ENCODE measurements at places on chromosomes 13 and 19.

DNA sequence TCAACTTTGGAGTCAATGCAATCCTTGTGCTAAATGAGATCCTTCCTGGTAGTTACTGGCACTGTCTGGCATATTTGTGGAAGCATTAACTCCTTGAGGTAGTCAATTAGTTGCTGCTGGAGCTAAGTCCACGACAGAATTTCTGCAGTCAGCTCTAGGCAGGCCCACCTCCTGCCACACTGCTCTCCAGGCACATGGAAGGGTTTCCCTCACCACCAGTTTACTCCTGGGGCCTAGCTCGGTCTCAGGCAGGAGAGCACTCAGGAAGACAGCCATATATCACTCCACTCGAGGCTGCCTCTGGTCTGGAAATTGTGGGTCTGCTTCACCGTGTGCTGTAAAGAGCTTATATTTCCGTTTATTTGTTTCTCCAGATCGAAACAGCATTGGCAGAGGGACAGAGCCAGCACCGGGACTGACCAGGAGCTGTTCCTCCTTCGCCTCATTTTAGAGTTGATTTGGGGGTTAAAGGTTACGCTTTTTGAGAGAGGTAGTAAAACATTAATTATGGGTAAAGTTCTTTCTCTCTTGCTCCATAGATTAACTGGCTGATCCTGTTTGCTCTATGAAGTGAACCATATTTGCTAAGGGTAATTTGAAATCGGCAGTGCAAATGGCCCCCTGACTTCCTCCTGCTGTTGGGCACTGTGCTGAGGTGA, 20.6 kb upstream of the GTF3A start:
- DNase-seq, result no peak

- no peak for DNase-seq
These were observed 6.0 kb upstream of the STK11 start for GRCh38 chr19:1199531-1199930.

- no peak for DNase-seq
These were observed 7.6 kb downstream of the GPR32 start for GRCh38 chr19:50777830-50778303.

DNA sequence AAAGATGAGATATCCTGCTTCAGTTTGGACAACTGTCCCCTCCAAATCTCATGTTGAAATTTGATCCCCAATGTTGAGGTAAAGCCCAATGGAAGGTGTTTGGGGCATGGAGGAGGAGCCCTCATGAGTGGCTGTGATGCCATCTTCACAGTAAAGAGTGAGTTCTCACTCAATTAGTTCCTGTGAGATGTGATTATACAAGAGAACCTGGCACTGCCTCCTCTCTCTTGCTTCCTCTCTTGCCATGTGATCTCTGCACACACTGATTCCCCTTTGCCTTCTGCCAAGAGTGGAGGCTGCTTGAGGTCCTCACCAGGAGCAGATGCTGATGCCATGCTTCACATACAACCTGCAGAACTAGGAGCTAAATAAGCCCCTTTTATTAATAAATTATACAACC, 86.9 kb downstream of the HSPH1 start:
- DNase-seq, result no peak

DNA sequence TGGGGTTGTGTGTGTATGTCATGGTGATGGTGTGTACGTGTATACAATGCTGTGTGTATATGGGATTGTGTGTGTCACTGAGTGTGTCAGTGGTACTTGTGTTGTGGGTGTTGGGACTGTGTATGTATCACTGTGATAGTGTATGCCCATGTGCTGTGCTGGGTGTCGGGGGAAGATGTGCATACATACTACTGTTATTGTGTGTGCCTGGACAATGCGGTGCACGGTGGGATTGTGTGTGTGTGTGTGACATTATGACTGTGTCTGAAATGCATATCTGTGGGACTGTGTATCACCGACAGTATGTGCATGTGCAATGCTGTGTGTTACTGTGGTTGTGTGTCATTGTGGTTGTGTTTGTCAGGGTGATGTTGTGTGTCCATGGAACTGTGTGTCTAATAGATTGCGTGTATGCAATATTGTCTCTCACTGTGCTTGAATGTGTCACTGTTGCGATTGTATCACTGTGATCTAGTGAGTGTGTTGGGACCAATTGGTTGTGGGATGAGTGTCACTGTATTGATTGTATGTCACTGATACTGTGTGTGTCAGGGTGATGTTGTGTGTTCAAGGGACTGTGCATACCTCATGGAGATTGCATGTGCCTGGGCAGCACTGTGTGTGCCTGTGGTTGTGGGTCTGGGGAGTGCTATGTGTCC, 11.0 kb upstream of the BBC3 start:
- no peak for DNase-seq

GRCh38 chr13:33799950-33800592, 17.9 kb upstream of the RFC3 start:
- DNase-seq, result no peak

- DNase-seq, result peak; percentile 18
These were observed 24.8 kb downstream of the ZNF473 start for GRCh38 chr19:50050406-50051227.

GRCh38 chr13:50205581-50205980, 190.3 kb downstream of the KCNRG start:
- DNase-seq, result no peak

- no peak for DNase-seq
These were observed 279.9 kb downstream of the UQCRFS1 start for GRCh38 chr19:28933039-28933438.

DNA sequence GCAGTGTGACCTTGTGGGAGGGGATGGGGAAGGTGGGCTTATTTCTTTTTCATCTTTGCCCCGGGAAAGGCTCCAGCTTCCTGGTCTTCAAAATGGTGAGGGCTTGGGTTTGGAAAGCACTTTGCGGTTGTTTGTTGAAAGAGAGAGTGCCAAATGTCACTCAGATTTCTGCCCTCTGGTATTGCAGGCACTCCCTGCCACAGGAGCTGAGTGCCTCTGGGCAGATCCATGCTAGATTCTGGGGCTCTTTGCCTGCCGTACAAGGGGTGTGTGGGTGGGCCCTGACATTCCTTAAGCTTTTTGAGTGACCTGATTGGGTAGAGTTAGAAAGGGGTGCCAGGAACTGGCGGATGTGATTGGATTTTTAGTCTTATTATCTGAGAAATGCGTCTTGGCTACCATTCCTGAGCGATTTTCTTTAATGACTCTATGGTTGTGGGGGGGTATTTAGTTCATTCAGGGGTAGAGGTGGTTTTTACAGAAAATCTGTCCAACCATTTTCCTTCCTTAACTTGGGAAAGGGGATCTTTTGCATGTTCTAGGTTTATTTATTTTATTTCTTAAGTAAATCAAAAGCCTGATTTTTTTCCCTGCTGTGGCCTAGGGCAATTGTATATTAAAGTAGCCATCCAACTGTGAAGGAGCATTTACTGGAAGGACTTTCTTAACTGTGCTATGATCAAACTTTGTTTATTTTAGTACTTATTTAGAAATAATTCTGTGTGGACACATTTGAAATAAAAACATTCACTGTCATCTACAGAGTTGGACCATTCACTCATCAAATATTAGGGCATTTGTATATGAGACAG, 3.2 kb downstream of the ARHGAP35 start:
- DNase-seq, result no peak

DNA sequence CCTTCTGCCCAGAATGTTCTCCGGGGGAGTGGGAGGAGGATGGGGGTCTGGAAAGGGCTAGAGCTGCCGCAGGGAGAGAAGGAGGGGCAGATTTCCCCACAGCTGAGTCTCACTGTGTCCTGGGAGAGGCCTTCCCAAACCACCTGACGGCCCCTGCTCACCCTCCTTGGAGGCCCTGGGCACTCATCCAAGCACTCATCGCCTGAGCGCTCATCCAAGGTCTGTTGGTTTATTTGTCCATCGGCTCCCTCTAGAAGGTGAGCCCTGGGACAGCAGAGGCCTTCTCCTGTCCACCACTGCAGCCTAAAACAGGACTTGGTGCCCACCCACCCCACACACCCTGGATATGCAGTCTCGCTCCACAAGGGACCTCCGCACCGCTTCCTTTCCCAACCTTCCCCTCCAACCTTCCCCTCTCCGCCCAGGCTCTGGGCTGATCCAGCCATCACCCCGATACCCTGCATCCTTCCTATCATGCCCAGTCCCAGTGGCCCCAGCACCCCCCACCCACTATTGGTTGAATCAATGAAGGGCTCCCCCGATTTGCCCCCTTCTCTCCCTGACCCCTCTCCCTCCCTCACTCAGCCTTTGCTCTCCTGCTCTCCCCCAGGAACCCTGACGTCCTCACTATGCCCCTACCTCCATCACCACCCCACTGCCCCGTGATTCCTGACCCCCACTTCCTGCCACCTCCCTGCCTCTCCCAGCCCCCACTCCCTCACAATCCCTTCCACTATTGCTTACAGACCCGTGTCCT, 1.7 kb downstream of the UBXN6 start:
- peak; percentile 77 for DNase-seq

DNA sequence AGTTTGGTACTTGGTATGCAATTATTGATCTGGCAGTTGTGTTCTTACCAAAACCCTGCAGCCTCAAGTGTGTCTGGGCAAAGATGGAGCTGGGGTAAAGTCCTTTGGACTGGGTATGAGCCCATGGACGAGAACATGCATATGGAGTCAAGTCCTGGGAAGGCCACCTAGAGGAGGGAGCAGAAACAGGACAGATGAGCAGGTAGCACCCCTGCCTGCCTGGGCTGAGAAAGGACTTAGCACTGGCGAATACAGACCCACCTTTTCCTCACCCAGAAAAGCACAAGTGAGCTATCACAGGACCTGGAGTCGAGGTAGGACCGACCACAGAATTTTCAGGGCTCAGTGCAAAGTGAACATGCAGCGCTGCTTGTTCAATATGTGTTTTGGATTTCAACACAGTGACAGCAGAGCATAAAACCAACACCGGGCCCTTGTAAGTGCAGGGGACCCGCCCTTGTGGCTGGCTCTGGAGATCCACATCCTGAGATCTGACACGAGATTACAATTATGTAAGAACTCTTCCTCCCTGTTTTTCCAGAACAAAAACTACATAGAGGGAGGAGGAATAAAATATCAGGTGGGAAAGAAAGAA, 25.9 kb downstream of the IGFL2 start:
- DNase-seq, result no peak

DNA sequence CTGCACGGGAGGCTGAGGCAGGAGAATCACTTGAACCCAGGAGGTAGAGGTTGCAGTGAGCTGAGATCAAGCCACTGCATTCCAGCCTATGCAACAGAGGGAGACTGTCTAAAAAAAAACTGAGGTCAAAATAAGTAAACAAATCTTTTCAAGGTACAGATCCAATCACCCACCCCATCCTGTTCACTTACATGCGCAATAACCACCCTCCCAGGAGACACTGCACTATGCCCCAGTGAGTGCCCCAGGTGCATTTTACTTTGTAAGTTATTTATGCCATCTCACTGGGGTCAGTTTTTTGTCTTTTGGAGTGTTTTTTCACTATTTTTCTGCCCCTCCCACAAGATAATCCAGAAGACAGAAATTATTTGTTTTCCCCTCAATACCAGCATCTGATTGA, 6.9 kb upstream of the ZNF253 start:
- DNase-seq, result no peak

DNA sequence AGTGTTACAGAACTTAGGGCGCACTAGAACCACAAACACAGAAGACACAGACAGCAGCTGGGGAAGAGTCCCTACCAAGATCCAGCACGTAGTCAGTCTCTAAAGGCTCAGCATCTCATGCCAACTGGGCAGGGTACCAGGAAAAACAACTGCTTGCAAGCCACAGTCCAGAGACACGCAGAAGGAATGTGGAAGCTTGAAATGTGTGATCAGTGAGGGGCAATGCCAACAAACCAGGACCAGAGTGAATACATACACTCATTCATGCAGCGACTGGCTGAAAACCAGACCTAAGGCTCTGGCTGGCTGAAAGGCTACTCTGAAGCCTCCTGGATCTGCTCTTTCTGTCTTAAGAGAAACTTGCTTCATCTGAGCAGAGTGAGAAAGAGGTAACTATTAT, 1484.8 kb downstream of the EFNB2 start:
- DNase-seq, result no peak

DNA sequence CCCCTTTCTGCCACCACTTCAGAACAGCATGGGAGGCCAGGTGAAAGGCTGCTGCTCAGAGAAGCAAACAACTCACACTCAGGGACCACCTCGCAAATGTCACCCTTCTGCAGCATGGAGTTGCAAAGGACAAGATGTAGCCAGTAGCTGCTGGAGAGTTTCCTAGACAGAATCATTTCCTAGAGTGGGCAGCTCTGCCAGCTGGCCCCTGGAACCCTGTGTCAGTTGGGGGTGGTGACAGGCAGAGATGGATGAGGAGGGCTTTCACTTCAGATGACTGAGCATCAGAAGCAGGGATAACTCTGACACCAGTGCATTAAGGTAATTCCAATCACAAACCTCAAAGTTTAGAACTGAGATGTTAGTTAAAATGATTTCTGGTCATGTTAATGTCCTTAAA, 34.4 kb upstream of the EPHX3 start:
- DNase-seq, result no peak

Measured in kidney epithelial cell (primary cell).